NCI-H1092 (cell line): ENCODE measurements at places on chromosomes 12 and 14.

DNA sequence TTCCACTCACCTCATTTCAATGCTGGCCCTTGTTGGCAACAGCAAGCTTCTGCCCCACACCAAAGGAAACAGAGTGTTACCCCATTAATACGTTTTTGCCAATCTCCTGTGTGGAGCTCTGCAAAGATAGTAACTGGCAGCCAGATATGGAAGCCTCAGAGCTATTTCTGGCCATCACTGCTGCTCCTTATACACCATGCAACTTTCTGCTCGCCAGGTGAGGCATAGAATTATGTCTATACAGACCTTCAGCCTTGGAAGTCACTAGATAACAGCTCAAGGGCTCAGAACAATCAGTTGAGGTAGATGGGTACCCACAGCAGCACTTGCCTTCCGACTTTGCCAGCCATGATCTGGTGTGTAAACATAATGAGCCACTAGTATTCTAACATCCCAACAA is 214.8 kb upstream of the ALG10B start:
- no peak for DNase-seq

- no peak for DNase-seq
Measured at GRCh38 chr12:54051026-54051842, 2.4 kb upstream of the HOXC4 start.

DNA sequence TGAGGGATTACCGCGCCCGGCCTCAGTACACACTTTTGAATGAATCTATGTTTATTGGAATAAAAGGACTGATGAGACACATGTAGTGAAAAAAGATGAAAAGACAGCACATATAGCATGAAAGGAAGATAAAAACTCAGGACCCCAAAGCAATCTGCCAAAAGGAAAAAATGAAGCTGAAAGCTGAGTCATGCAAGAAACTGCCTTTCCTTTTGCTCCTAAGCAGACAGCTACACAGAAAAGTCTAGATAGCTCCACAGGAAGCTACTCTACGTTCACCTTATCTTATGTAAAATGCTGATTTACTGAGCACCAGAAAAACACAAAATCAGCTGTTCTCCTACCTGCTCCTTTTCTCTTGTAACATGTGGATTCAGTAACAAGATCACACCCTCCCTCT is 128.4 kb downstream of the NTF3 start:
- no peak for DNase-seq

DNA sequence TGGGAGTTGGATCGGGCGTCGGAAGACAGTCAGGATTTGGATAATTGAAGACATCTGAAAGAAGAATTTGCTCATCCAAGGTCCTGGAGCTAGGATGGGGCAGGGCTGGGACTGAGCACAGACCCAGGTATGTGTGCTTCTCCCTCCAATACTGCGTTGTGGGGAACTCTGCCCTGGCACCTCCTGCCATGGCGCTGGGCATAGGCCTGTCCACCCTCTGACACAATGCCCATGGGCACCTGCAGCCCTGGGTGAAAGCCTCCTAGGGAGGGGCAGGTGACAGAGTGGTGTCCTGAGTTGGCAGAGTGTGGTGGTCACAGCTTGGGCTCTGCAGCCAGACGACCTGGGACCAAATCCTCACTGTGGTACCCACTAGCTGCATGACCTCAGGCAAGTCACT is 53.3 kb downstream of the CALM1 start:
- DNase-seq = no peak

DNA sequence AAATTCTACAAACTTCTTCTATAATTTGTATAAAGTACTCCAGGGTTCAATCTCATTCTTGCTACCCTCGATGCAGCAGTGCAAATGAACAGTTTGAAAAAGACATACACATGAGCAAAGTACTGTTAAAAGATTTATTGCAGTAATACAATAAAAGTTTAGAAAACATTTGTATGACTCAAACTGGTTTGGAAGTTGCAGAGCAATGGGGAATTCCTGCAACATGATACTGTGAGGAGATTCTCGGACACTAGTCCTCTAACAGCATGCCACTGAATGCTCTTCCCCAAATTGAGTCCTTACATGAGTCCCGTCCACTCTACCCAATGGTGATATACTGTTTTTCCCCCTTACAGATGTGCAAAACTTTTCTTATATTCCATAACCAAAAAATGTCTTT is 45.4 kb downstream of the ATG14 start:
- no peak for DNase-seq

DNA sequence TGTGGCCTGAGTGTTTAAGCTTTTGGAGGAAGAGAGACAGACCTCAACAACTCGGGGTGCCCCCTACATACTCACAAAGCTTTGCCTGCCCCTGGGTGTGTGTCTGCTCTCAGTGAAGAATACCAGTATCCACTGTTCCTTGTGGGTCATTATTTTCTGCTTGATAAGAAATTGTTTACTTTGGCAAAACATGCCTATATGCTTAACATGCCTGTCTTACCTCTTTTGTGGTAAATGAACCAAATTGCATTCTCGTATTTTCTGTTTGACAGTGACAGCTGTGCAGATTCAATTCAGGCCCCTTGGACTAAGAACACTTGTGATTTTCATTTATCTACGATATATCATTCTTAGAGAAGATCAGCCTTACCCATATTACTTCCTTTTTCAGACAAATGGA is 50.6 kb upstream of the REP15 start:
- DNase-seq = no peak

GRCh38 chr14:25019892-25020291 is 30.1 kb downstream of the STXBP6 start:
- DNase-seq = no peak

GRCh38 chr12:86698641-86698980 is 442.4 kb upstream of the MGAT4C start:
- DNase-seq = no peak

- no peak for DNase-seq
Measured at GRCh38 chr14:99401621-99402284, 78.9 kb downstream of the SETD3 start.

DNA sequence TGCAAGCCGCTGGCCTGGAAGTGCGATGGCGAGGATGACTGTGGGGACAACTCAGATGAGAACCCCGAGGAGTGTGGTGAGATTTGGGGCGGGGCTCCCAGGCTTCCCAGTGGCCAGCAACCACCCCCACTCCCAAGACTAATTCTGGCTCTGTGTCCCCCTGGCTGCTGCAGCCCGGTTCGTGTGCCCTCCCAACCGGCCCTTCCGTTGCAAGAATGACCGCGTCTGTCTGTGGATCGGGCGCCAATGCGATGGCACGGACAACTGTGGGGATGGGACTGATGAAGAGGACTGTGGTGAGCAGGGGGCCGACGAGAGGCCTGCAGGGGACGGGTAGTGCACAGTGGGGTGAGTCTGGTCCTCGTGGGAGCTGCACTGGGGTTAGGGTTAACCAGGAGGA is 12.1 kb upstream of the NXPH4 start:
- DNase-seq = no peak

DNA sequence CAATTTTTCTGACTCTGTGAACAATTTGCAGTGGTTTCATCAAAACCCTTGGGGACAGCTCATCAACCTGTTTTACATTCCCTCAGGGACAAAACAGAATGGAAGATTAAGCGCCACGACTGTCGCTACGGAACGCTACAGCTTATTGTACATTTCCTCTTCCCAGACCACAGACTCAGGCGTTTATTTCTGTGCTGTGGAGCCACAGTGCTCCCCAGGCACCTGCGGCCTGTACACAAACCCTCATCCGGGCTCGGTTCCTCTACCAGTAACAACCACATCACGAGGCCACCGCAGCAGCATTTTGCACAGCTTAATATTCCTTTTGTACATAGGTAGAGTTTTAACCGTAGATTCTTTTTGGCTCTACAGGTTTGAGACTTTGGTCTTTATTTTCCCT is 397.4 kb upstream of the OR4E1 start:
- no peak for DNase-seq

- no peak for DNase-seq
Measured at GRCh38 chr12:64635356-64635998, 25.2 kb downstream of the RASSF3 start.

- no peak for DNase-seq
Measured at GRCh38 chr12:120529641-120530417, 871 bp upstream of the COQ5 start.

DNA sequence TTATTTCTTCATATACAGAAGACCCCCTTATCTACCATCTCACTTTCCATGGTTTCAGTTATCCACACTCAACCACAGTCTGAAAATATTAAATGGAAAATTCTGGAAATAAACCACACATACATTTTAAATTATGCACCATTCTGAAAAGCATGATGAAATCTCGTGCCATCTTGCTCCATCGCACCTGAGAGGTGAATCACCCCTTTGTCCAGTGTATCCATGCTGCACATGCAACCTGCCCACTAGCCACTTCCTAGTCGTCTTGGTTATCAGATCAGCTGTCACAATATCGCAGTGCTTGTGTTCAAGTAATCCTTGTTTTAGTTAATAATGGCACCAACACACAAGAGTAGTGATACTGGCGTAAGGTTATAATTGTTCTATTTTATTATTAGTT is 145.7 kb downstream of the C12orf42 start:
- no peak for DNase-seq

DNA sequence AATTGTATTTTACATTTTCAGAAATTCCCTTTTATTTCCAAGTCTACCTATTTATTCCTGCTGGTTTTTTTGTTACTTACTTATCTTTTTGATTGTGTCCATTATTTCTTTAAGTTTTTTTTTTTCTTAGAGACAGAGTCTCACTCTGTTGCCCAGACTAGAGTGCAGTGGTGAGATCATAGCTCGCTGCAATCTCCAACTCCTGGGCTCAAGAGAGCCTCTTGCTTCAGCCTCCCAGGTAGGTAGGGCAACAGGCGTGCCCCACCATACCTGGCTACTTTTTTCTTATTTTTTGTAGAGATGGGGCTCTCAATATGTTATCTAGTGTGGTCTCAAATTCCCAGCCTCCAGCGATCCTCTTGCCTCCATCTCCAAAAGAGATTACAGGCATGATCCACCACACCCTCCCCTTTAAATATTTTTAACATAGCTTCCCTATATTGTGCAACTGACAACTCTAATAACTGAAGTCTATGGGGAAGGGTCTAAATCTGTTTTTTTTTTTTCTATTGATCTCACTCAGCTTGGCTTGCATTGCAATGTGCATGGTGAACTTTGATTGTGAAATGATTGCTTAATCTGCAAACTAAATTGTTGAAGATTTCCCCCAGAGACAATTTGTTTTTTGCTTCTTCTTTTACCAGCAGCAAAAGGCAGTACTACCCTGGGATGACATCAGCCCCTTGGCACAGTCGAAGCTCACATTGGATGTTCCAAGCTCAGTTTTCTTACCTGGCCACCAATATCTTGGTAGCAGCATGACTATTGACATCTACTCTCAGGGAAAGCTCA is 25.7 kb upstream of the COCH start:
- no peak for DNase-seq

- DNase-seq = no peak
Measured at GRCh38 chr14:49886523-49886922, 6.4 kb upstream of the ARF6 start.

GRCh38 chr12:120265473-120266179 is at the start of gene PXN:
TSS of gene PXN (minus strand) at chr12:120265730. CDS start at chr12:120265629, 101 bp downstream.
- peak; percentile 15 for DNase-seq

DNA sequence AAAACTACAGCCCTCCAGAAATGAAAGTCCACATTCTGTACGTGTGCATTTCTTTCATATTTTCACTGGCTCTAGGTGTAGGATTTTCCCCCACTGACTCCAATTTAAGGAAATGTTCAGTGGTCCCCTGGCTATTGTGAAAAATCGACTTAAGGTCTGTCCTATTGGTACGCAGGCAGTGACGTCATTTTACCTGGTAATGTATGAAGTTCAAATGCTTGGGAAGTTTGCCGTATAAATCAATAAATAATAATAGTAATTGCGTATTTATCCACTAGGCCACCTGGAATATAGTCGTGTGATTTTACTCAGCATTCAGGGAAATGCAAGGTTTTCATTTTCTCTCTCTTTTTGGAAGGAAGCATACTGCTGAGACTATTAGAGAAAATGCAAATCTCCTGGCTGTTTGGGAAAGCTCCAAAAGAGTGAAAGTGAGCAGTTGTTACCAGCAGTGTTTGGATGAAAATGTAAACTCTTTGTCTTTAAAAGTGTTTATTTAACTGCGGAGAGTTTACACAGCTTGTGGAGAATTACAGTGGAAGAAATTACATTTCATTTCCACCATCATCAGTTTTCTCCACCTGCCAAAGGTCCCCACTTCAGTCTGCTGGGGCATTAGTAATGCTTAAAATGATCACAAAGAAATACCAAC is 107.0 kb downstream of the EXOC5 start:
- DNase-seq = no peak

GRCh38 chr12:23098517-23098916 is 473.5 kb downstream of the ETNK1 start:
- DNase-seq = no peak

GRCh38 chr14:53110096-53110495 is 43.0 kb downstream of the DDHD1 start:
- DNase-seq = no peak

- no peak for DNase-seq
Measured at GRCh38 chr14:53458368-53458814, 305.3 kb upstream of the DDHD1 start.

DNA sequence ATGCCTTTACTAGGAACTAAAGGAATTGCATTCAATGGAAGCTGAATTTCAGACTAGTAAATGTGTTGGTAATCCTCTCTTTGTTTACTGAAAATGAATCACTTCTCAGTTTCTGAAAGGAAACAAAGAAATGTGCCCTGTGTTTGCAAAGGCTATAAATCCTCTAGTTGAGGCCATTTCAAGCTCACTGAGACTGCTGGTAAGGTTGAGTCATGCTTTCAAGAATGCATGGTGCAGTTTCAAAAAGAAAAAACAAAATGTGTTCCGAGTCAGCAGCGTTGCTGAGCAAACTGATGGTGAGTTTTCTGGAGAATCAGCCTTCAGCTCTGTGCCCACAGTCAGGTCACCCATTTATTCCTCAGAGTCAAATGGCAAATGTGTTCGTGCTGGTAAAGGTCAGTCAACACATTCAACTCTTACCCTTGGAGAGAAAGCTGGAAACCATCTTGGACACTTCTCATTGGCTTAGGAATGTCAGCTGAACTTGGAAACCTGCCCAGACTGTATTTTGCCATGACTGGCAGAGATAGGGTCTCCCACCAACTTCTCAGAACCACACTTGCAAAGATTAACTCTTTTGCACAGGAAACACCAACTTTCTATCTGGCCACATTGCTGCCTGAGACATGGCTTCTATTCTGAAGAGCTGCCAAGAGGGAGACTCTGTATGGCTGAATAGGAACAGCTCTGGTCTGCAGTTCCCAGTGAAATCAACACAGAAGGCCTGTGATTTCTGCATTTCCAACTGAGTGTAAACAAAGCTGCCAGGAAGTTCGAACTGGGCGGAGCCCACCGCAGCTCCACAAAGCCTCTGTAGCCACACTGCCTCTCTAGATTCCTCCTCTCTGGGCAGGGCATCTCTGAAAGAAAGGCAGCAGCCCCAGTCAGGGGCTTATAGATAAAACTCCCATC is 484.4 kb downstream of the ATP23 start:
- no peak for DNase-seq

GRCh38 chr12:76945867-76946266 is 67.0 kb upstream of the CSRP2 start:
- no peak for DNase-seq
